ENCODE measurements at places on chromosomes 13 and 19. TPM values are rescaled to one million over a fixed set of nuclear protein-coding genes. Genes with fewer than 3 reads are reported as not detected.

- H3K36me3 ChIP-seq = peaks cover 35% of the 10 kb centered on the region
- H3K4me1 ChIP-seq = peaks cover 9% of the 10 kb centered on the region
- peak overlapping the region; percentile 97 for H3K27ac ChIP-seq
- H3K27me3 ChIP-seq = no peaks in the 10 kb centered on the region
- no peak for DNase-seq
- peak overlapping the region; percentile 97 for H3K4me3 ChIP-seq
These were observed 656 bp downstream of the ZNF155 start for GRCh38 chr19:43984687-43985000.

DNA sequence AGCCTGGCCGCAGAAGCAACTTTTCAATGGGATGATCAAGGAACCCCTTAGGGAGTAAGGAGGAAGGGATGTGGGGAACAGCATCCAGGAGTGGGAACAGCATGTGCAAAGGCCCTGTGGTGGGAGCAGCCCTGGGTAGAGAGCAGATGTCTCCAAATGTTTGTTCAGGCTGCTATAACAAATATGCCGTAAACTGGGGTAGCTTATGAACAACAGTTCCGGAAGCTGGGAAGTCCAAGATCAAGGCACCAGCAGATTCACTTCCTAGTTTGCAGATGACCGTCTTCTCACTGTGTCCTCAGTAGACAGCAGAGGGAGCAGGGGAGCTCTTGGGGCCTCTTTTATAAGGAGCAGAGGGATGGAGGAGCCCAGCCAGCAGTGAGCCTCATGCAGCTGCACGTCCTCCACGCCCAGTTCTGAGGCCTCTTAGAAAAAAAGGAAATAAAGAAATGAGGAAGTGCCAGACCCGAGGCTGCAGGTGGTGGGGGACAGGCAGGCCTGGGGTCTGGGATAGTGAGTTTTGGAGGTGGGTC lies 4.2 kb upstream of the LRRC25 start:
- H3K4me1 ChIP-seq = peaks cover 20% of the 10 kb centered on the region
- H3K4me3 ChIP-seq = no peak overlapping the region
- H3K36me3 ChIP-seq = no peaks in the 10 kb centered on the region
- no peak overlapping the region for H3K27ac ChIP-seq

GRCh38 chr13:27053902-27054595 lies 117.6 kb downstream of the USP12 start:
- H3K27me3 ChIP-seq = no peaks in the 10 kb centered on the region
- DNase-seq = no peak

DNA sequence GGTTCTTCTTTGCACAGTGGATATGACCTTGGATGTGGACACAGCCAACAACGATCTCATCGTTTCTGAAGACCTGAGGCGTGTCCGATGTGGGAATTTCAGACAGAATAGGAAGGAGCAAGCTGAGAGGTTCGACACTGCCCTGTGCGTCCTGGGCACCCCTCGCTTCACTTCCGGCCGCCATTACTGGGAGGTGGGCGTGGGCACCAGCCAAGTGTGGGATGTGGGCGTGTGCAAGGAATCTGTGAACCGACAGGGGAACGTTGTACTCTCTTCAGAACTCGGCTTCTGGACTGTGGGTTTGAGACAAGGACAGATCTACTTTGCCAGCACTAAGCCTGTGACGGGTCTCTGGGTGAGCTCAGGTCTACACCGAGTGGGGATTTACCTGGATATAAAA lies 9.4 kb downstream of the RFPL4AL1 start:
- no peak overlapping the region for H3K4me3 ChIP-seq
- no peak overlapping the region for H3K27ac ChIP-seq
- no peak for DNase-seq
- H3K4me1 ChIP-seq = no peaks in the 10 kb centered on the region
- no peaks in the 10 kb centered on the region for H3K27me3 ChIP-seq

The SIGLEC8 gene
- total RNA-seq = not detected

The TLE6 gene
- total RNA-seq = 1.9 TPM

The PLPP2 gene
- not detected for total RNA-seq

DNA sequence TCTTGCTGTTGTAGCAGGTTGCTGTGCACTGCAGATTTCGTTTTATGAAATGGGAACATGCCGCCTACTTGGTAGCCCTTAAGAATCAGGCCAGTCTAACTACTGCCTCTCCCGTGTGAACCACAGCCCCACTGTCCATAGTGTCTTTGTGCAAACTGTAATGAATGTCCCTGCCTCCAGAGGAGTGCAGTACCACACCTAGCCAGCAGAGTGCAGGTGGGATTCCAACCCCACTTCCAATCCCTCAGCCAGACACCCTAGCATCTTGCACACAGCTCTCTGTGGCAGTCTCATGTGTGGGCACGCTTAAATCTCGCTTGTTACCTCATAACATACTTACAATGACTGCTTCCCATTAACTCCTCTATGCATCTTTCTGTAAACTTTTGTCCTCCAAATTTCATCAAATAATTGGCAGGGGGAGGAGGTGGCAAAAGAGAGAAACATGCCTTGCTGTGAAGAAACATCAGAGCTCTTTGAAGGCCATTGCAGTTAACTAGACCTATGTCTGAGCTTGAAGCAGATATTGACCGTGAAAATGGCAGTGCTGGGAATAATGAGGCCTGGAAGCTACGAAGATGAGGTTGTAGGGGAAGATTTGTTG lies 47.2 kb downstream of the ZAR1L start:
- H3K27me3 ChIP-seq = no peaks in the 10 kb centered on the region
- H3K4me1 ChIP-seq = peaks cover 5% of the 10 kb centered on the region
- no peaks in the 10 kb centered on the region for H3K36me3 ChIP-seq
- H3K4me3 ChIP-seq = no peak overlapping the region
- H3K27ac ChIP-seq = no peak overlapping the region

The LILRA1 gene
- total RNA-seq = not detected

Data from activated CD8-positive, alpha-beta memory T cell treated with anti-CD3 and anti-CD28 coated beads, Interleukin-2, amount 10 ng/mL, durations not matched to agents 7 days and 5 days (primary cell).